ENCODE measurements at places on chromosomes 7 and 10.

DNA sequence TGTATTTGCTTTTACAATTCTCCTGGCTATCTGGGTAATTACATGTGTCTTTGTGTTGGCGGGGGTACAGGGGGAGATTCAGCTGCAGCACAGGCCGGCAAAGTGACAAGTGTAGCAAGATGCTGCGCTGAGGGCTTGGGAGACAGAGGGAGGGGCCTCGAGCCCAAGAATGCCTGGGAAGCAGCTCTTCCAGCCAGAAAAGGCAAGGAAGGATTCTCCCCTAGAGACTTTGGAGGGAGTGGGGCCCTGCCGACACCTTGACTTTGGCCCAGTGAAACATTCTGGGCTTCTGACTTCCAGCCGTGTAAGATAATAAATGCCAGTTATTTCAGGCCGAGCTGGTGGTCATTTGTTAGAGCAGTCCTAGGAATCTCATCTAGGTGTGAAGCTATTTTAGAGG is 7.2 kb upstream of the REPIN1 start:
- DNase-seq: no peak

- DNase-seq: no peak
Measured at GRCh38 chr7:121390617-121391016, 5.5 kb downstream of the FAM3C start.

DNA sequence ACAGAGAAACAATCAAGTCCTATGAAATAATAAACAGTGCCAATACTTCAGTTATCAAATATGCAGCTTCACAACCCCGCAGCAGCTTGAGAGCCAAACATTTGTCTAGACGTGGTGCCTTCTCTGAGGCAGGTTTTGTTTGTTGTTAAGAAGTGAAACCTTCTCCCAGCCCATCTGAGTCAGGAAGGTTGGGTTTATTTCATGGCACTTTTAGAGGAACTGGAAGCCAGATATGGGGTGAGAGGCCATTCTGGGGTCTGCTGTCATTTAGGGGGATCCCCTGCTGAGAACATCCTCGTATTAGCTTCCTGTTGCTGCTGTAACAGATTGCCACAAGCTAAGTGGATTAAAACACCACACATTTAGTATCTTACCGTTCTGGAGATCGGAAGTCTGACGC is 113.6 kb downstream of the GRK5 start:
- no peak for DNase-seq

DNA sequence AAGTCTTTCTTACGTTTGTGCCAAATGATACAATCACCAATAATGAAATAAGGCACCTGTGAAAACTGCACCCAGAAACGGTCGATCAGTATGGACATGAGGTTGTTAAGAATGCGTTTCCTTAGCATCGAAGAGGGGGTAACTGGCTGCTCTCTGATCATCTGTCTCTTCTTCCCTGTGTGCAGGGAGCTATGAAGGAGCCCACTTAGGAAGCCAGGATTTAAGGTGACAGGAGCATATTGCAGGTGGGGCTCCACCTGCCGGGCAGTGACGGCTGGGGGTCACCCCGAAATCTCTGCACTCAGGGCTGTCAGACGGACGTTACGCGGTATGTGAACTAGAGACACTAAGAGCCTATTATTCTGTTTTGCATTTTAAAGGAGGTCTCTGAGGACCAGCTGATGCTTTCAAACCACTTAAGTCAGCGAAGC is 64.5 kb downstream of the CARD11 start:
- no peak for DNase-seq

GRCh38 chr7:24510759-24511158 is 62.5 kb upstream of the PALS2 start:
- no peak for DNase-seq

- DNase-seq: no peak
Measured at GRCh38 chr10:127570036-127570435, 20.9 kb downstream of the NPS start.

GRCh38 chr7:93817004-93817403 is 73.5 kb downstream of the TFPI2 start:
- no peak for DNase-seq

GRCh38 chr10:46543466-46544377 is 12.7 kb downstream of the GPRIN2 start:
- no peak for DNase-seq

DNA sequence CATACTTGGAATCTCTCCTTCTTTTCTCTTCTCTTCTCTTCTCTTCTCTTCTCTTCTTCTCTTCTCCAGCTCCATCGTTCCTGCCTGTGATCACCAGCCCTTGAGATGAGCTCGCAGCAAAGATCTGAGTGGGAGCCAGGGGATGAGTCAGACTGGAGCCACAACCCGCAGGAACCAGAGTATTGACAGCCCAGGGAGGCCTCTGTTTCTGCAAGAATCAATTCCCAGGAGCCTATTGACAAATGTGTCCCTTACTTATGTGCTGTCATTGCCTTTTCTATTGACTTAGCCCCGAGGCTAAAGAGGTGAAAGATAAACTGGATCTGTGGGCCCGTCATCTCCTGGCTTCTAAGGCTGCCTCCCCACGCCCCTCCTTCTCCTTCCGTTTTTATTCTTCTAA is 13.1 kb upstream of the HABP2 start:
- DNase-seq: no peak

- DNase-seq: no peak
Measured at GRCh38 chr7:104156842-104157277, 51.0 kb downstream of the ORC5 start.

- no peak for DNase-seq
Measured at GRCh38 chr10:32253276-32253675, 93.7 kb downstream of the EPC1 start.

DNA sequence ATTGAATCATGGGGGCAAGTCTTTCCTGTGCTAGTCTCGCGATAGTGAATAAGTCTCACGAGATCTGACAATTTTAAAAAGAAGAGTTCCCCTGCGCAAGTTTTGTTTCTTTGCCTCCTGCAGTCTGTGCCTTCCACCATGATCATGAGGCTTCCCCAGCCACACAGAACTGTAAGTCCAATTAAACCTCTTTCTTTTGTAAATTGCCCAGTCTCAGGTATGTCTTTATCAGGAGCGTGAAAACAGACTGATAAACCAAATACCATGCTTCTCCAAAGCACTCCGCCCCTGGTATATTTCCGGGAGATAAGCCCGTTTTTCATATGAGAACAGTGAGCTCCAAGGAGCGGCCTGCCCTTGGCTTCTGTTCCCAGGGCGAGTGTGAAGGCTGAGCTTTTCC is 118.9 kb downstream of the EVX1 start:
- DNase-seq: no peak

DNA sequence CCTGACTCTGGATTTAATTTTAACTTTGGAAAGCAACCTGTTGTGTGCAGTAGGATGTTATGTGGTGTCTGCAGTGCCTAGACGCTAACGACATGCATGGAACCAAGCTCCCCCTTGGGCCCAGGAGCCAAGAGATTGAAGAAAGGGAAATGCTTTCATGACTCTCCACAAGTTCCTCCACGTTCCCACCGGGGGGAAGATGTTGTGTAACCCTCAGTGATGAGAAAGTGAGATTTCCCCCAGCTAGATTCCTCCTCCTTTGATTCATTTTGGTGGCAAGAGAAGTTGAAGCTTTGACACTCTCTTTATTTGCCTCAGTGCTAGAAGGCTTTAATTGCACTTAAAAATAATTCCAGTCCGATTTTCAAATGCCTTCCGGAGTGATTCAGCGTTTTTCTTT is 157.9 kb upstream of the INSYN2A start:
- no peak for DNase-seq

DNA sequence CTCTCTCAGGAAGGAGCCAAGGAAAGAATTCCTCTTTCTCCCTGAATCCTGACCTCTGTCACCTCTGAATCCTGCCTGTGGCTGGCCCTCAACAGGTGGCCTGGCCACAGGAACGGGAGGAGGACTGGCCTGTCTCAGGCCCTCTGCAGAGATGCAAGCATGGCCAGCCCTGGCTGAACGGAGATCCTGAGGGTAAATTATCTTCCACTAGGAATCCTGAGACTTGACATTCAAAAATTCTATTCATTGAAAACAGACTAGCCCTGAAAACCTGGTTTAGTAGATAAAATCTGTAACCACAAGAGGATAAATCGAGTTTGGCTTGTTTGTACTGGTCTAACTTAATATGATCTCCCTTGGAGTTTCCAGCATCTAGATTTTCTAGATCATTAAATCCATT is 579.3 kb downstream of the LRMDA start:
- DNase-seq: no peak

DNA sequence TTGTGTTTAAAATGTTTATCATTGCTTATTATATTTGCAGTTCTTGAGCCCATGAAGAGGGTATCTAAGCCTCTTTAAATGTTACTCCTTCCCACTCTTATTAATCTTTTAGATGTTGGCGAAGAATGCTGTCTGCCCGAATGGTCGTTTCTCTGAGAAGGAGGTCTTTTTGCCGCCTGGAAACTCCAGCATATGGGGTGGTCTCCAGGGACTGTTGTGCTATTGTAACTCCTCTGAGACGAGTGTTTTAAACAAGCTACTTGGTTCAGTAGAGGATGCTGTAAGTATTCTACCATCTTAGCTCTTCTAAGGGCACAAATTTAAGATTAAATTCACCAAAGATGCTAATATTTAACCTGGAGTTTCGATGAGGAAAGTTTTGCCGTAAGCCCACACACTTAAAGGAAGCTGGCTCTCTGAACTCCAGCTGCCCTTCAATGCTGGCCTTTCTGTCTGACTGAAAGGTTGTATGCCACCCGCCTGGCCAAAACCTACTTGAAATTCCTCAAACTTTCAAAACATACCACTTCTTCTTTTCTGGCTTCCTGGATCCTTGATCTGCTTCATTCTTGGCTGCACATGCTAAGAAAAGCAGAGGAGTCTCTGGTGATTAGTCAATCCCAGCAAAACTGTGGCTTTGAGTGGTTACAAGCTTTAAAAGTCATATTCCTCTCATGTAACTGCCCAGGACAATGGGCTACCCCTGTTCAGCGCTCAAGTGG is 74.7 kb downstream of the ABCA13 start:
- no peak for DNase-seq

- no peak for DNase-seq
Measured at GRCh38 chr10:128123846-128124245, 2.4 kb downstream of the MKI67 start.

DNA sequence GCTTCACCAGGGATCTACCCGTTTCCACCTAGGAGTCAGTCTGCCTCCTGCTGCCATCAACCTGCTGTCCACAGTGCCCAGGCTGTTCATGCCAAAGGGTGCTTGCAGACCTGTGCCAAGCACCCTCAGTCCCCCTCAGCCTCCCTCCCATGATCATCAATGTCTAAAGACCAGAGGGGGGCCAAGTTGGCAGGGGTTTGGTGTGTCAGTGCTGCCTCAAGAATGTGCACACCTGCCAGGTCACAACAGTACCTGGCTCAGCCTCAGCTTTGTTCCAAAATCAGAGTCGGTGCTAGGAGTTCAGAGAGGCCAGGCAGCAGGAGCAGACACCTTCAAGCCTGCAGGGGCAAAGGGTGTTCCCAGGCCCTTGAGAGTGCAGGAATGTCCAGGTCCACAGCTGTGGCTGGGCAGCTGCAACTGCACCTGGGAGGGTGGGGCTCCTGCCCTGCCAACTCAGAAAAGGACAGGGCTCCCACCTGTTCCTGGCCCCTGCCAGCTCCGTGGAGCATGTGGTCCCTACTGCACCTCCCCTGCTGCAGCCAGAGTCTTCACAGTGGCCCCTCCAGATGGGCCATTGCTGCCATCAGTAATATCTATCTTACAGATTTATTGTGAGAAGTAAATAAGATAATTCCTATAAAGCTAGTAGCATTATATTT is 219.5 kb downstream of the POLR1F start:
- no peak for DNase-seq

DNA sequence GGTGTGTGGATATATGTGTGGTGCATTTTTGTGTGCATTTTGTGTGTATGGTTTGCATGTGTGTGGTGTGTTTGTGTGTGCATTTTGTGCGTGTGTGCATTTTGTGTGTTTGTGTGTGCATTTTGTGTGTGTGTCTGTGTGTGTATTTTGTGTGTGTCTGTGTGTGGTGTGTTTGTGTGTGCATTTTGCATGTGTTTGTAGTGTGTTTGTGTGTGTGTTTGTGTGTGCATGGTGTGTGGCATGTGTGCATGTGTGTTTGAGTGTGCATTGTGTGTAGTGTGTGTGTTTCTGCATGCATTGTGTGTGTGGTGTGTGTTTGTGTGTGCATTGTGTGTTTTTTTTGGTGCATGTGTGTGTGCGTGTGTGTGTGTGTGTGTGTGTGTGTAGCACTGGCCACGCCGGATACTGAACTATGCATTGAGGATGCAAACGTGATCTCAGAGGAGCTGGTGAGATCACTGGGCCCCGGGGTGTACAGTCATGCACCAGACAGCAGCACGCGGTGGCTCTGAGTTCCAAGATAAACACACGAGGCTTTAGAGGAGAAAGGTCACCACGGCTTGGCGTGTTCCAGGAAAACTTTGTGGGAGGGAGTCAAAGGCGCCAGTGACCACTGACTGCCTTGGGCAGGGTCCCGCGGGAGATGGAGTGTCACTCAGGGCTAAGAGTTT is 106.6 kb upstream of the SHH start:
- no peak for DNase-seq

GRCh38 chr7:47089068-47089417 is 492.9 kb downstream of the TNS3 start:
- DNase-seq: no peak

- DNase-seq: no peak
Measured at GRCh38 chr10:9819756-9820494, 1197.7 kb upstream of the CELF2 start.

- no peak for DNase-seq
Measured at GRCh38 chr7:66138994-66139752, 24.5 kb downstream of the CRCP start.

GRCh38 chr7:131836733-131837132 is 280.3 kb upstream of the PODXL start:
- DNase-seq: no peak

DNA sequence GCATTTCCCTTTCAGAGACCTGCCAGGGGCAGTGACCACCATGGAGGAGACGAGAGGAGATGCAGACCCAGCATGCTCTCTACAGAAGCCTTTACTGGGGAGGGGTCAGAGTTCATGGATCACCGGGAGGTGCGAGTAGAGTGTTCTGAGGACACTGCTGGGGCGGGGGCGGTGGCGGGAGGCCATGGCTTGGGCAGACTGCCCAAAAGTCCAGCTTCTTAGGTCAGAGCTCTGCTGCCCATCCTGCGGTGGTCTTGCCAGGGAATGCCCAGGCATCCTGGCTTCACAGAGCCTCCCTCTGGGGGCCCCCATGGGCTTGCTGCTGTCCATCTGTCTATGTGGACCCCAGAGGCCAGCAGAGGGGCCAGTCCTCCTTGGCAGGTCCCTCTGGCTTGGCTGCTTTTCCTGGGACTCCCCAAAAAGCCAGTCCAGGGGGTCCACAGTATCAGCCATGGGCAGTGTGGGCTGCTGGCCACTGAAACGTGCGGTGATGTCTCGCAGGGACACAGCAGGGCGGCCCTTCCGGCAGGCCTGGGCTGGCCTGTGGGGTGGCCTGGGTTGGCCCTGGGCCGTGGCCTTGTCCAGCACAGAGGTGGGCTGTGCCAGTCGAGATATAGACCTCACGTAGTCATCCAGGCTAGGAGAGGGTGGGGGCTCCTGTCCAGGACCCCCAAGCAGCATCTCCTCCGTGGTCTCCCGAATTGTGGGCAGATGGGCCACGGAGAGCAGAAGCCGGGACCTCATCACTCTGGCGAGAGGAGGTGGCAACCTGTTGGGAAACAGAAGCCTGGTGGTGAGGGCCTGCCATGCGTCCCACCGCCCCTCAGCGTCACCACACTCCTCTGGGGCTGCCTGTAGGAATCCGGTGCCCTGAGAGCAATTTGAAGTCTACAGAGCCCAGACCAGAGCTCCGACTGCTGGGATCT is 1.1 kb downstream of the DEPP1 start:
- DNase-seq: no peak
